Left renal cortex interstitium (tissue), 4 donors: ENCODE measurements at places on chromosomes 1 and 21. TPM values are rescaled to one million over a fixed set of nuclear protein-coding genes. Genes with fewer than 3 reads are reported as not detected.

- no peak for DNase-seq
Measured at GRCh38 chr1:197972406-197972805, 55.2 kb downstream of the LHX9 start.

DNA sequence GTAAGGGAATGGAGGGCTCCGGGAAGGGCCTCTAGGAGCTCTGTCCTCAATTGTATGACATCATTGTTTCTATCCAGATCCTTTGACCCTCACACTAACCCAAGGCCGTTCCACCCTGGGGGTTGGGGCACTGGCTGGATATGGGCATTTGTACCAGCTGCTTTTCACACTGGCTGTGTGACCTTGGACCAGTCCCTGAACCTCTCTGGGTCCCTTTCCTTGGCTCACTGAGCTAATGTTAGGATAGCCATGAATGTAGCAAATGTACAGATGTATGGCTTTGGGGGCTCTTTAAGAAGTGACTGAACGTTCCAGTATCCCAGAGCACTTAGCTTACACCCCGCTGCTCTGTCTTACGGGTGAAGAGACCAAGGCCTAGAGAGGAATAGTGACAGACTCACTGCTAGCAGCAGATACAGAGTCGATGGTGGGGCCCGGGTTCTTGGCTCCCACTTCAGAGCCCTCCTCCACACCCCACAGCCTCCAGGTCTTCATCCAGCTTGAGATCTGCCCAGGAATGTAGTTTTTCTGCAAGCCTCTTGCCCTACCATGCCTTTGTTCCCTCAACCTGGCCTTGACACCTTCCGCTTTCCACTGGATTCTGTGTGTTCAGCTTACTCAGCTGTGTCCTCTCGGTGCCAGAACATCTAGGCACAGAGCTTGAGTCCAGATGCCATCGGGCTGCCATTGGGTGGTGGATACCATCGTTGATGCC lies 14.6 kb upstream of the UBL4B start:
- no peak for DNase-seq

GRCh38 chr21:31660591-31660990 lies 1.1 kb downstream of the SOD1 start:
- no peak for DNase-seq

DNA sequence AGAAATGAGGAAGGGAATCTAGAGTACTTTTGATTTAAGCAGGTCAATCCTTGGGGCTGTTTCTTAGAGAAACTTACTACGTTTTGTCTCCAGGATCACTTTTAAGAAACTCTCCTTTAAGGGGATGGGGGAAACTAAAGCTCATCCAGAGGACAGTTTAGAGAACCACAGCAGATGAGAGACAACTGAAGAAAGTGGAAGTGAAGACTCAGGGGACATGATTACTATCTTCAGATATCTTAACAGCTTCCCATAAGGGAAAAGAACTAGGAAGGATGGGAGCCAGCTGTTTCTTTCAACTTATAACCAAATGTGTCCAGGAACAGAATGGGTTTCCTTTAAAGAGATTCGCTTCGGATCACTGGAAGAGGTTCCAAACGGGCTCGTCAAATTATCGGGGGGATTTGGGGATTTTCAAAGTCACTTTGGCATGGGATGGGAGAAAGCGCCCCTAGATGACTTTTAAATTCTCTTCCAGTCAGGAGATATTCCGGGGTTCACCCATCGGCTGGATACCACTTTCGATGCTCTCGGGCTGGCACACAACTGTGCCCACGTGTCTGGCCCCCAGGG lies 1.2 kb downstream of the SCMH1 start:
- DNase-seq = peak; percentile 19

The TMEM82 gene
- 4.2 TPM for polyA plus RNA-seq
